GM12892 (cell line): ENCODE measurements at places on chromosomes 12 and 14.

DNA sequence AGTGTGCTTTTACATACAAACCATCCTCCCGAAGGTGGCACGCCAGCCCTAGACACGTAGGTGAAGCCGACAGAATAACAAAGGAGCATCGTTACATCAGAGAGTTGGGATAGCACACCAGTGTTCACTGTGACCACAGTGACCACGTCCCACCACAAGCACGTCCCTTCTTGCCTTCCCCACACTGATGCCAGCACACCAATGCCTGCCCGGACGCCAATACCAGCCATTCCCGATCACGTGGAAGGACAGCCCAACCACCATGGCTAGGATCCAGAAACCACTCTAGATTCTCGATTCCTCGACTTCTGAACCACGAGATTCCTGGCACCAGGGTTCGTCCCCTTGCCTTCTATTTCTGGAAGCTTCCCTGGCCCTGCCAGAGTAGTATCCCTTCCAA lies 48.0 kb upstream of the GPR68 start:
- no peak for DNase-seq

DNA sequence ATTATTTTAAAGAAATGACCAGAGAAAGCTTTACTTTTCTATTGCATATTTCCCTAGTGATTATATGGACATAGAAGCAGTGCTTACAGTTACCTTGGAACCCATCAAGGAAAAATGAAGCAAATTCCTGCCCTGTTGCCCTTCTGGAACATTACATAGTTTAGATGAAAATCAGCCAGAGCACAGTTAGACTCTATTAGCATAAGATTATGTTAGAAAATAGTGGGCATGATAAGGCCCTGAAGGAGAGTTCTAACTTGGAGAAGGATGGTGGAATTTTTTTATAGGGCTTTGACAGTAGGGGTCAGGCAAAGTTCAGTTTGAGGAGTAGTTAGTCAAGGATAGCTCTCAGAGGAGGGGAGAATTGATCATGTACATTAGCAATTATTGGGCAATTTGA lies 74.3 kb downstream of the FUT8 start:
- no peak for DNase-seq

DNA sequence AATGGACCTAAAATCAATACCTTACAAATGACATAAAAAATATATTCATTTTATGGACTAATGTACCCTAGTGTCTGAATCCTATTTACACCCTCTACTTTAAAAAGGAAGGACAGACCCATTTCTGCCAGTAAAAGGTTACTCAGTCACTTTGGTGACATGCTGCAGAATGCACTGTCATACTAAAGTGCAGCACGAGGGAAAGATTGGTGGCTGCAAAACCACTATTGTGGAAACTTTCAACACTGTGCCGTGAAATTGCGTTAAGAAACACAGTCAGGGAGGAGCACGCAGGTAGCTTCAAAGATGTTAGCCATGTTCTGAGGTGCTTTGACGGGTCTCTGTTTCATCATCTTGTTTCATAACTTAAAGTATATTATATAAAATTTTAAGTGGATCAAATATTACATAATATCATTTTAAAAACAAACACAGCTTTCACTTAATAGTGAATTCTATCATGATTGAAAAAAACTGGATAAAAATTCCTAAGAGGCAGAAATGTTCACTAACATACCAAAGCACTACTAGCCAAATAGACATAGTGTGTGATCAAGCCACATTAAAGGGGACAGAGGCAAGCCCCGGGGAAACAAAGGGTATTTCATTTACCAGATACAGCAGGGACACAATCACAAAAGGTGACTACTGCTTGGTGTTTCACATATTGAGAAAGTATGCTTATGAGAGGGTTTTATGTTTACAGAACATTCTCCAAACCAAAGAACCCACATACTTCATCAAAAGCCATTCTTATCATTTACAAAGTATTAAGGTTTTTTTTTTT lies 330.8 kb upstream of the SOX5 start:
- no peak for DNase-seq

GRCh38 chr12:124790650-124791400 lies 72.8 kb downstream of the SCARB1 start:
- no peak for DNase-seq

GRCh38 chr14:39113685-39114072 lies 444 bp upstream of the GEMIN2 start:
- DNase-seq, result no peak

DNA sequence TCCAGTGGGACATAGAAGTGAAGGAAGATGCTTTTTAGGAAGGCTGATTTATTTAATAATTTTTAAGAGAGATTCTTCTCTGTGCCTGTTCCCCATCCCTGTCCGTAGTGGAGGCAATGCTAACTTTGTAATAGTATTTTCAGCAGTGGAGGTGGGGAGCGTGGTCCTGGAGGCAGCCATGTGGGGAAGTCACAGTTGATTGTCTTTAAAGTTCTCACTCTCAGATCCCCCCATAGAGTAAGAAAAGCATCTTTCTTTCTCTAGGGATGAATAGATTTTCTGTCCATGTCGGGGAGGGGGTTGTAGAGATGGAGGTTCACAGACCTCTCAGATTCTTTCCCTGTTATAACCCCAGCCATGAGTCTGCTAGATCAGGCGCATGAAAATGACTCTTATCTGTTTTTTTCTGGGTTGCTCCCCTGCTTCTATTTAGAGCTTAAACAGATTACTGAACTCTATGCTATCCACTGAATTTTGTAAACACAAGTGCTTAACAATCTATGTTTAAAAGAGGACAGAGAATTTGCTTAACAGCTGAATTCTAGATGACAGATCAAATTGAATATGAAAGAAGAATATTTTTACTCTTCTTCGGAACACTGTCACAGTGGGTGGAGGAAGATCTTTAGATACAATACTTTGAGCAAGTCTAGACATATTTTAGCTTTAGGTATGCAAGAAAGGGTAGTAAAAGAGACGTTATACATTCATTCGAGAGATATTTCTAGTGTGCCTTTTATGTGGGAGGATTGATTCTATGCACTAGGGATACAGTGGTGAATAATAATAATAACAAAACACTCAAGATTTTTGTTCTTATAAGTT lies 25.3 kb downstream of the TMEM117 start:
- no peak for DNase-seq
